ENCODE measurements at places on chromosomes 6 and 20. TPM values are rescaled to one million over a fixed set of nuclear protein-coding genes. Genes with fewer than 3 reads are reported as not detected.

FAM83C gene
- not detected for total RNA-seq

FAM209B gene
- not detected for total RNA-seq

TENT5A gene
- total RNA-seq = 10.8 TPM

FGD2 gene
- total RNA-seq = not detected

DNA sequence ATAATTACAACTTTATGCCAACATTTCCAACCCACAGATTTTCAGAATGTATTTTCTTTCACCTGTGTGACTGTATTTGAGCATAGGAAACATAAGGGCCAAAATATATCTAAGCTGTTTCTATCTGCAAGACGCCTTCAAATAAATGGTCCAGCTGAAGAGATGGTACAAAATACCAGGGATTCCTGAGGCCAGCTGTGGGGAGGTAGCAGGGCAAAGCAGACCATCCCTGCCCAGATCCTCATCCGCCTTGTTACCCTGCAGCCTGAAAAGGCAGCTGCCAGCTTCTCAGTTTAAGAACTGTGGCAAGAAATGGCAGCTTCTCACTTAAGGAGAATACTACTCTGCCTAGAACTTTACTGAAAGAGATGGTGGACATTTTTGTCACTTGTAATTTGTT, 143.3 kb downstream of the KHDC1L start:
- DNase-seq = no peak
- no peaks in the 10 kb centered on the region for H3K27me3 ChIP-seq
- H3K4me1 ChIP-seq = peaks cover 6% of the 10 kb centered on the region
- no peak overlapping the region for H3K27ac ChIP-seq

DNA sequence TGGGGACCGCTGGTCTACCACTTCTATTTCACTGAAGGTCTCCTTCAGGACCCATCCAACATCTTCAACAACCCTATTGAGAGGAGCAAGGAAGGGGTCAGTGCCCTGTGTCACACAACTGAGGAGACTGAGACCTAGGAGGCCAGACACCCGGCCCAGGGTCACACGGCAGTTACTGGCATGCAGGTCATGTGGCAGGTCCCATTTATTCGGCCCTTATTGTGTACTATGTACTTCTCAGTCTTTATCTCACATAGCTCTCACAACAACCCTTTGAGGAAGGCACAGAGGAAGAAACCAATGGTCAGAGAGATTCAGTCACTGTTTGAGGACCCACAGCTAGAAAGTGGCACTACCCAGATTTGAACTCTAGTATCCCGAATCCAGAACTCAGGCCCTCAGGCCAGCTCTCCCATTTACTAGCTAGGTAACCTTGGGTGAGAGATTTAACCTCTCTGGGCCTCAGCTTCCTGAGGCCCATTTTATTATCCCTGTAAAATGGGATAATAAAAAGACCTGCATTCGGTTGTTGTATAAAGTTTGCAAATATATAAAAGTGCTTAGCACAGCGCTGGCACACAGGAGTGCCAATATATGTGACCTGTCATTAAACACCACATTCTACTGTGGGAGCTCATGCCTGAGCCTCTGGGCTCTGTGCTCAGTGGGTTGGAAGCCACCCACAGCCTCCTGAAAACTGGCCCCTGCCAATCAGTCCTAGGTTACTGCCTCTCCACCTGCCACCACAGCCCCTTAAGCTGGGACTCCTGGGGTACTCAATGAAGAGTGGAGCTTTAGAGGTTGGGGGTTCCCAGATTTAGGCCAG, 15.8 kb downstream of the TFEB start:
- no peak overlapping the region for H3K4me3 ChIP-seq
- DNase-seq = no peak

GRCh38 chr6:29759457-29759856, 36.2 kb downstream of the HLA-F start:
- H3K27ac ChIP-seq = no peak overlapping the region
- H3K4me3 ChIP-seq = no peak overlapping the region
- H3K36me3 ChIP-seq = no peaks in the 10 kb centered on the region
- peaks cover 25% of the 10 kb centered on the region for H3K27me3 ChIP-seq
- no peak for DNase-seq

- H3K27me3 ChIP-seq = no peaks in the 10 kb centered on the region
- H3K4me1 ChIP-seq = peaks cover 4% of the 10 kb centered on the region
- H3K27ac ChIP-seq = no peak overlapping the region
- H3K4me3 ChIP-seq = no peak overlapping the region
- H3K36me3 ChIP-seq = no peaks in the 10 kb centered on the region
Observed at GRCh38 chr6:165605182-165605875, 57.7 kb downstream of the PDE10A start.

DNA sequence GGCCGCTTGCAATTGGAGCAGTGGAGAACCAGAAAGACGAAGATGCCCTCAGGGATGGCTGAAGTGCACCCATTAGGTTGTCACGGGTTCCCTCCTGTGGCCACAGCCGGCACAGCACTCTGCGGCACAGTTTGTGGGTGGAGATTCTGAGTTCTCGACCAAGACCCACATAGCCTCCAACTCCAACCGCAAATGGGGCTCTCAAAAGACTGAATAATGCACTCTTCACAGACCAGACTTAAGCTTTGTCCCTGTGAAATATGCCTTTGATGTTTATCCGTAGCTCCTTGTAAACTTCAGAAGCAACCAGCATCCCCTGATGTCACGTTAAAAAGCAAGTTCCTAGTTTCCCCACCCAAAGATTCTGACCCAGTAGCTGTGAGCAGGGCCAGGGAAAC, 934 bp upstream of the CST9 start:
- H3K36me3 ChIP-seq = no peaks in the 10 kb centered on the region
- peak; percentile 64 for DNase-seq

DNA sequence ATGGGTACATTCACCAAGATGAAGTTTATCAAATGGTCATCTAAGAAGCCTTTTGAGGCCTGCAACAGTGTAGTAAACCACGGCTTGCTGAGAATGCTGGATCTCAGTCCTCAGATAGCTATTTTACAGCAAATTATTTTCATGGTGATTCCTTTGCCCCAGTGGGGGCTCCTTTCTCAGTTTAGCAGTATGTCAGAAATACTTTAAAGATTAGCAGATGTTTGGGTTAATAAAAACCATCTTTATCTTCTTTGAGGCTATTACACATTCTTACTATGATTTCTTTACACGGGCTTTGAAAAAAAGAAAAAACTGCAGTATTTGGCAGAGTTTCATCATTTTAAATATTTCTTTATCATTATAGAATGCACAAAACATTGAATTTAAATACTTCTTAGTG, 10.7 kb downstream of the MYLIP start:
- H3K27ac ChIP-seq = no peak overlapping the region
- H3K4me3 ChIP-seq = no peak overlapping the region
- no peak for DNase-seq
- H3K27me3 ChIP-seq = peaks cover 27% of the 10 kb centered on the region

GRCh38 chr6:23522792-23523547, 603.0 kb upstream of the NRSN1 start:
- DNase-seq = no peak
- H3K4me3 ChIP-seq = no peak overlapping the region
- peaks cover 2% of the 10 kb centered on the region for H3K4me1 ChIP-seq
- H3K27ac ChIP-seq = no peak overlapping the region

DNA sequence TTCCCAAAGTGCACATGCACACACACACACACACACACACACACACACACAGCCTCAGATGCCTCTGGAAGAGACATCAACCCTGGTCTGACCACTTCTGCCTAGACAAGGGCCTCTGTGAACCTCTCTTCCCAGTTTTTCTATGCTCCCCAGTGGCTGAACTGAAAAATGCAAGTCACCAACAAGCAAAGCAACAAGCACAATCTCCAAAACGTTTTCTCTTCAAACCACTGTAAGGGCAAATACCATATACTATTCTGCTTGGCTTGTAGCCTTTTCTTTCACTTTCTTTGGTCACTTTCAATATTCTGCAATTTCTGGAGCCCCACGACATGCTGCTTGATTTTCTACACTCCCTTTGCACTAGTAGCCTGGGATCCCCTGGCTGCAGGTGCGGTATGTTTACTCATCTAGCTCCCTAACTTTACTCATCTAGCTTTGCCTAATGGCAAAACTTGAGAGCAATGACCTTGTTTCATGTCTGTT, 121.4 kb upstream of the DST start:
- no peaks in the 10 kb centered on the region for H3K27me3 ChIP-seq
- peak; percentile 53 for DNase-seq
- no peaks in the 10 kb centered on the region for H3K36me3 ChIP-seq

- no peak overlapping the region for H3K4me3 ChIP-seq
- H3K27ac ChIP-seq = no peak overlapping the region
- DNase-seq = no peak
- H3K27me3 ChIP-seq = no peaks in the 10 kb centered on the region
- no peaks in the 10 kb centered on the region for H3K36me3 ChIP-seq
- H3K4me1 ChIP-seq = no peaks in the 10 kb centered on the region
Observed at GRCh38 chr20:21832442-21833385, 127.2 kb downstream of the PAX1 start.

GRCh38 chr6:7631466-7631865, 41.5 kb downstream of the SNRNP48 start:
- no peak overlapping the region for H3K27ac ChIP-seq
- H3K4me1 ChIP-seq = 0 out of 2 replicates have a peak, but pooled peaks cover 4% of the 10 kb centered on the region
- no peaks in the 10 kb centered on the region for H3K36me3 ChIP-seq
- no peak for DNase-seq
- no peak overlapping the region for H3K4me3 ChIP-seq

- DNase-seq = peak; percentile 87
- H3K36me3 ChIP-seq = no peaks in the 10 kb centered on the region
- no peak overlapping the region for H3K4me3 ChIP-seq
- H3K27me3 ChIP-seq = no peaks in the 10 kb centered on the region
- peaks cover 32% of the 10 kb centered on the region for H3K4me1 ChIP-seq
- peak overlapping the region; percentile 87 for H3K27ac ChIP-seq
Observed at GRCh38 chr6:44074439-44074812, 52.8 kb downstream of the MRPL14 start.

GRCh38 chr20:35120012-35120701, 27.0 kb downstream of the EDEM2 start:
- no peak overlapping the region for H3K4me3 ChIP-seq
- peaks cover 28% of the 10 kb centered on the region for H3K4me1 ChIP-seq
- peak overlapping the region; percentile 77 for H3K27ac ChIP-seq
- peaks cover 41% of the 10 kb centered on the region for H3K36me3 ChIP-seq
- DNase-seq = peak; percentile 89

GRCh38 chr20:35273449-35274171, 4.3 kb downstream of the MMP24OS start:
- no peak for DNase-seq
- H3K4me1 ChIP-seq = peaks cover 6% of the 10 kb centered on the region
- no peak overlapping the region for H3K27ac ChIP-seq
- peaks cover 41% of the 10 kb centered on the region for H3K36me3 ChIP-seq
- H3K4me3 ChIP-seq = no peak overlapping the region

DNA sequence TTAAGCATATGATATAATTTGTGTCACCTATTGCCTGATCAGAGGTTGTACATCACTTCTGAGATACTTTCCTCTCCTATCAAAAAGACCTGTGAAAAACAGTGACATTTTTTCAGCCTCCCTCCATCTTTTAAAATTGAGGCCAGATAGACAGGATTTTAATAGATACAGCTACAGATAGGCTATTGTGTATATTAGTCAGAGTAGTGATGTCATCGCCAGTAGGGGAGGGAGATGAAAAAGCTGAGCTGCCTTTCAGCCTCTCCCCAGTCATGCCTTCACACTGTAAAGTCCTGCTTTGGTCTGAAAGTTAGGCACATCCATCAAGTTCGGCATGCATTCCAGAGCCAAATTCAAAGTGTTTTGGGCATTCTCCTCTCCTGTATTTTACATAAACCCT, 7.9 kb upstream of the PABPC1L start:
- H3K4me3 ChIP-seq = no peak overlapping the region
- H3K27ac ChIP-seq = no peak overlapping the region
- H3K36me3 ChIP-seq = peaks cover 28% of the 10 kb centered on the region
- peak; percentile 81 for DNase-seq
- H3K27me3 ChIP-seq = no peaks in the 10 kb centered on the region
- peaks cover 8% of the 10 kb centered on the region for H3K4me1 ChIP-seq

DNA sequence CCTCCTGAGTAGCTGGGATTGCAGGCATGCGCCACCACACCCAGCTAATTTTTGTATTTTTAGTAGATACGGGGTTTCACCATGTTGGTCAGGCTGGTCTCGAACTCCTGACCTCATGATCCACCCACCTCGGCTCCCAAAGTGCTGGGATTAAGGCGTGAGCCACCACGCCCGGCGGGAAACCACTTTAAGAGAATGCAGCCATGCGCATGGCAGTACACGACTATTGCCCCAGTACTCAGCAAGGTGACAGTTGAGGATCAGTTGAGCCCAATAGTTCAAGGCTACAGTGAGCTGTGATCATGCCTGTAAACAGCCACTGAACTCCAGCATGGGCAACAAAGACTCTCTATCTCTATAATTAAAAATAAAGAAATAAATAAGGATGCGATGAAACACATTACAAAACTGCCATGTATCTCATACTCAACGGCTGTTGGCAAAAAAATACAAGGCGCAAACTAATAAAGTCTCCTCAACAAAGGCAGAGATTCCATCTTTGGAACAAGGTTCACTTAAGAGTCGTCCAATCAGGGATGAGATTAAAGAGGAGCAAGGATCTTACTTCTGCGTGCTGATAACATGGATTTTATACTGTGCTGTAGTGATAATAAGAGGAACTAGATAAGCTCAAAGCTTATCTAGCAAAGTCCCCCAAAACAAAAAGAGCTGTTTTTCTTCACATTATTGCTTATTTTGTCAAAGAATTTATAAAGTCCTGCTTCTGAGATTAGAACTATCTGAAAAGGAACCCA, 51.1 kb downstream of the STAU1 start:
- peaks cover 6% of the 10 kb centered on the region for H3K4me1 ChIP-seq
- peaks cover 9% of the 10 kb centered on the region for H3K36me3 ChIP-seq
- no peaks in the 10 kb centered on the region for H3K27me3 ChIP-seq
- no peak for DNase-seq

DNA sequence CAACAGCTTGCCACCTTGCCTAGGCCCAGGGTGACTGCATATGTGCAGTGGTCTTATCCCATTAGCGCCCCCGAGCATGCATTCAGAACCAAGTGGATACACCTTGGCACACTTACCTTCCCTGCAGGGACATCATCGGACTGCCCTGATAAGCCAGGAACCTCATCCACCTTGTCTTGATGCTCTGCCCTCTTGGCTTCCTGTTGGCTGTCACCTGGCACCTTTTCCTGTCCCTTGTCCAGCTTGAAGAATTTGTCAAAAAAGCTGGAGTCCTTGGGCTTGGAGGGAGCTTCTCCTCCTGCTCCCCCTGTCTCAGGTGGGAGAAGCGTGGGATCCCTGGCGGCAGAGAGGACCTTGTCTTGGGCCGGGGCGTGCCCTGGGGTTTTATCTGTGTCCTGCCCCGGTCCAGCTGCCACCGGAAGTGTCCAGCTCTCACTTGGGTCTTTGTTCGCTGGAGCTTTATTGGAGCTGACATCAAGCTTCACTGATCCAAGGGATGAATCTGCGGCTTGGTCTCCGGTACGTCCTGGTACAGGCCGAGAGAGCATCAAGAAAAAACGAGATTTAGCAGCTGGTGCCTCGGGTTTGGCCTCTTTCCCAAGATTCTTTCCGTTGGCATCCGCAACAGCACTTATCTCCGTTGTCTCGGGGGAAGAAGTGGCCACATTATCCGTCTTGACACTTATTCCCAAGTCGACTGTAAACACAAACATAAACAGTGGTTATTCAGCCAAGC, 42.0 kb downstream of the BCAS1 start:
- no peak for DNase-seq
- H3K27me3 ChIP-seq = peaks cover 3% of the 10 kb centered on the region
